Muscle of leg (tissue), 16 donors: ENCODE measurements at places on chromosomes 6 and 20. TPM values are rescaled to one million over a fixed set of nuclear protein-coding genes. Genes with fewer than 3 reads are reported as not detected.

The BMP2 gene
- 1.1 TPM for polyA plus RNA-seq

The L3MBTL1 gene
- 8.6 TPM for polyA plus RNA-seq

The COX4I2 gene
- 8.2 TPM for polyA plus RNA-seq

The AK9 gene
- 5.9 TPM for polyA plus RNA-seq

The BMP6 gene
- 1.6 TPM for polyA plus RNA-seq

The LKAAEAR1 gene
- polyA plus RNA-seq = not detected

The TRIM10 gene
- 0.66 TPM for polyA plus RNA-seq

The GNMT gene
- 0.10 TPM for polyA plus RNA-seq

The MUC21 gene
- not detected for polyA plus RNA-seq

The XKR7 gene
- 0.05 TPM for polyA plus RNA-seq

The ANGPT4 gene
- 0.06 TPM for polyA plus RNA-seq

The ANKRD66 gene
- polyA plus RNA-seq = 0.79 TPM

The C6orf52 gene
- 1.1 TPM for polyA plus RNA-seq

The TFAP2B gene
- 0.23 TPM for polyA plus RNA-seq

The TMEM170B gene
- 4.7 TPM for polyA plus RNA-seq

The NR2E1 gene
- polyA plus RNA-seq = not detected

The RFX6 gene
- not detected for polyA plus RNA-seq

The PLCG1 gene
- 74.8 TPM for polyA plus RNA-seq

The ADGRF4 gene
- polyA plus RNA-seq = not detected

The PGBD1 gene
- 6.2 TPM for polyA plus RNA-seq
